ENCODE measurements at places on chromosomes 6 and 20. TPM values are rescaled to one million over a fixed set of nuclear protein-coding genes. Genes with fewer than 3 reads are reported as not detected.

DNA sequence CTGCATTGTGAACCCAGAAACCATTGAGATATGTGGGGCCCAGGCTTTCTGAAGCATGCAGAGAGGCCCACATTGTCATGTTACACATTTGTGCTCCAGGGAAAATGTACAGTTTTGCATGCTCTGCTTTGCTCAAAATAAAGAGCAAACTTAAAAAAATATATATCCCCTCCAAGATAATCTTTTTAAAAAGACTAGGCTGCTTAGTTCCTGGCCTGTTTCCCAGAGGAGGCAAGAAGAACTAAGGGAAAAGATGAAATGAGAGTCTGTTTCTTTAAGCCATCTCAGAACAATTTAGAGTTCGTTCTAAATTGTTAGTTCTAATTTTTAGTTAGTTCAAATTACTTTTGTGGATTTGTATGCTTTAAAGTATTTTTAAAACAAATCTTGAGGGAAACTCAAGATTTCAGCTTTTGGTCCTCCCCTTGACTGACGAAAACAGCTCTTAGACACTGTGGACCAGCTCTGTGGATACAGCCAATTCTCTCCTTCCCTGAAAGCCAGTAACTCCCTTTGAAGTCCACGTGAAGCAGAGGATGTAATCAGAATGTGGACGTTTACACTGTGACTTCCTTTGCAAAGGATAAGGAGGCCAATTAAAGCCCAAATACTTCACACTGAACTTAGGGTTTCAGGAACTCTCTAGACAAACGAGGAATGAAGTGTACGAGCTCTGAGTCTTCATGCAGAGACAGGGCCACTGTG, 84.7 kb downstream of the CD164 start:
- no peak for DNase-seq

DNA sequence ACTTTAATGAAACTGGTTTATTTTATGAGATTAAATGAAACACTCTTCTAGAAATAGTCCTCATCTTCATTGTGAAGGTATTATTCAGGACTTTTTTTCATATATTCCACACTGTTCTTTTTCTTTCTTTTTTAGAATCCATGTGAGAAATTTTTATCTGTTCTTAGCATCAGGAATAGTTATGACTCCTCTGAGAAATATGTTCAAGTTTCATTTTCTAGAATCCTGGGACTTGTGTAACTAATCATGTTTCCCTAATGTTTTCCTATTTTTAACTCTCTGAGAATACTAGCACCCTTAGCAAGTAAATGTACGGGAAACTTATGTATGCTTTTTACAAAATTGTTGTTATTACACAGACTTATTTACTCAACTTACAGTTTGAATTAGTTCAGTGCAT, 407.8 kb downstream of the CBLN4 start:
- no peak for DNase-seq

DNA sequence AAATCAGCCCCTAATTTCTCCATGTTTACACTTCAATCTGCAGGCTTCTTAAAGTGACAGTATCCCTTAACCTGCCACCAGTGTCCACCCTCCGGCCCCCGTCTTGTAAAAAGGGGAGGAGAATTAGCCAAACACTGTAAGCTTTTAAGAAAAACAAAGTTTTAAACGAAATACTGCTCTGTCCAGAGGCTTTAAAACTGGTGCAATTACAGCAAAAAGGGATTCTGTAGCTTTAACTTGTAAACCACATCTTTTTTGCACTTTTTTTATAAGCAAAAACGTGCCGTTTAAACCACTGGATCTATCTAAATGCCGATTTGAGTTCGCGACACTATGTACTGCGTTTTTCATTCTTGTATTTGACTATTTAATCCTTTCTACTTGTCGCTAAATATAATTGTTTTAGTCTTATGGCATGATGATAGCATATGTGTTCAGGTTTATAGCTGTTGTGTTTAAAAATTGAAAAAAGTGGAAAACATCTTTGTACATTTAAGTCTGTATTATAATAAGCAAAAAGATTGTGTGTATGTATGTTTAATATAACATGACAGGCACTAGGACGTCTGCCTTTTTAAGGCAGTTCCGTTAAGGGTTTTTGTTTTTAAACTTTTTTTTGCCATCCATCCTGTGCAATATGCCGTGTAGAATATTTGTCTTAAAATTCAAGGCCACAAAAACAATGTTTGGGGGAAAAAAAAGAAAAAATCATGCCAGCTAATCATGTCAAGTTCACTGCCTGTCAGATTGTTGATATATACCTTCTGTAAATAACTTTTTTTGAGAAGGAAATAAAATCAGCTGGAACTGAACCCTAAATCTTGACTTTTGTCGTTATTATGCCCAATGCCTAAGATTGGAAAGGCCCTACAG, 4.5 kb downstream of the SOX4 start:
- DNase-seq, result no peak

UNC5CL gene
- 1.2 TPM for total RNA-seq
